ENCODE measurements at places on chromosomes 5 and 9. TPM values are rescaled to one million over a fixed set of nuclear protein-coding genes. Genes with fewer than 3 reads are reported as not detected.

The ARID3C gene
- polyA plus RNA-seq: 1.1 TPM

The DTWD2 gene
- polyA plus RNA-seq: 2.3 TPM

The CCDC171 gene
- polyA plus RNA-seq: 0.19 TPM

The SHC3 gene
- polyA plus RNA-seq: 0.03 TPM

The ARSI gene
- 0.23 TPM for polyA plus RNA-seq

The SLCO6A1 gene
- not detected for polyA plus RNA-seq

The ZNF618 gene
- polyA plus RNA-seq: 3.7 TPM

The DAP gene
- polyA plus RNA-seq: 122 TPM

The ANKRD31 gene
- polyA plus RNA-seq: 0.04 TPM

The NIPAL4 gene
- polyA plus RNA-seq: not detected

The HEMGN gene
- 0.06 TPM for polyA plus RNA-seq

The CFAP90 gene
- 0.53 TPM for polyA plus RNA-seq

The GMCL2 gene
- not detected for polyA plus RNA-seq

The TAS2R1 gene
- polyA plus RNA-seq: not detected

The CDKN2B gene
- 0.32 TPM for polyA plus RNA-seq

The LRRC14B gene
- polyA plus RNA-seq: not detected

The LPAR1 gene
- 0.51 TPM for polyA plus RNA-seq

The GAS1 gene
- 1.0 TPM for polyA plus RNA-seq

The GCNT4 gene
- 0.26 TPM for polyA plus RNA-seq

The AGXT2 gene
- polyA plus RNA-seq: 51.1 TPM

The ZNF300 gene
- polyA plus RNA-seq: 0.53 TPM

The WNT8A gene
- polyA plus RNA-seq: not detected

The IFNB1 gene
- polyA plus RNA-seq: not detected

The SYNPO gene
- polyA plus RNA-seq: 3.9 TPM

The STPG3 gene
- polyA plus RNA-seq: not detected
